ENCODE measurements at places on chromosomes 12 and 14. TPM values are rescaled to one million over a fixed set of nuclear protein-coding genes. Genes with fewer than 3 reads are reported as not detected.
A peak's percentile ranks its signal among the peaks of the same experiment; 100 is the strongest.

Gene SYT1
- total RNA-seq: not detected

Gene PGF
- total RNA-seq: 0.11 TPM

Gene LRP1
- total RNA-seq: 8.5 TPM

Gene LRRK2
- total RNA-seq: 0.42 TPM

Gene MYL2
- total RNA-seq: not detected

Gene GNB3
- total RNA-seq: 0.85 TPM

Gene TIMM9
- total RNA-seq: 33.1 TPM

Gene SYCP3
- total RNA-seq: 0.22 TPM

Gene IL22
- total RNA-seq: not detected

Gene PDZRN4
- not detected for total RNA-seq

- no peak for DNase-seq
Measured at GRCh38 chr14:105011312-105011990, 9.4 kb downstream of the CDCA4 start.

GRCh38 chr12:127077262-127078045, 1189.5 kb upstream of the TMEM132C start:
- no peak for DNase-seq

- no peak for DNase-seq
Measured at GRCh38 chr12:65449400-65449799, 170.9 kb downstream of the MSRB3 start.

GRCh38 chr12:20004952-20005351, 363.4 kb upstream of the PDE3A start:
- DNase-seq: no peak

- DNase-seq: no peak
Measured at GRCh38 chr14:64734990-64735389, 30.8 kb downstream of the PLEKHG3 start.

DNA sequence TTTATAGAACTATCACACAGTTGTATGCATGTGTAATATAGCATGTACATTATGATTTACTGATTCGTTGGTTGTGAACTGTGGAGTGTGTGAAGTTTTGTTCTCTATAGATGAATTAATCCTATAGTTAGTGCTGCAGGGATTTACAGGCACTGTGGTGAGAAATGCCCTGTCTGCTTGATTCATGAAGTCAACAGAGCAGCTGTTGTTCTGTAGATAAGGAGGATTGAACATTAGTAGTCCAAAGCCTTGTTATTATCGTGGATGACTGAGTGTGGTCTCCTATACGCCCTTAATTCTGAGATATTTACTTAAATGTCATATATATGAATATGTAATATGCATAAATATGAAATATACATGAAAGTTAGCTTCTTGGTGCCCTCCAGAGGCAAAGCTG, 98.3 kb downstream of the DNAH10 start:
- DNase-seq: no peak

GRCh38 chr14:100106250-100107112, 41.3 kb downstream of the EVL start:
- DNase-seq: peak; percentile 70

GRCh38 chr14:55139141-55139540, 10.1 kb downstream of the LGALS3 start:
- no peak for DNase-seq

DNA sequence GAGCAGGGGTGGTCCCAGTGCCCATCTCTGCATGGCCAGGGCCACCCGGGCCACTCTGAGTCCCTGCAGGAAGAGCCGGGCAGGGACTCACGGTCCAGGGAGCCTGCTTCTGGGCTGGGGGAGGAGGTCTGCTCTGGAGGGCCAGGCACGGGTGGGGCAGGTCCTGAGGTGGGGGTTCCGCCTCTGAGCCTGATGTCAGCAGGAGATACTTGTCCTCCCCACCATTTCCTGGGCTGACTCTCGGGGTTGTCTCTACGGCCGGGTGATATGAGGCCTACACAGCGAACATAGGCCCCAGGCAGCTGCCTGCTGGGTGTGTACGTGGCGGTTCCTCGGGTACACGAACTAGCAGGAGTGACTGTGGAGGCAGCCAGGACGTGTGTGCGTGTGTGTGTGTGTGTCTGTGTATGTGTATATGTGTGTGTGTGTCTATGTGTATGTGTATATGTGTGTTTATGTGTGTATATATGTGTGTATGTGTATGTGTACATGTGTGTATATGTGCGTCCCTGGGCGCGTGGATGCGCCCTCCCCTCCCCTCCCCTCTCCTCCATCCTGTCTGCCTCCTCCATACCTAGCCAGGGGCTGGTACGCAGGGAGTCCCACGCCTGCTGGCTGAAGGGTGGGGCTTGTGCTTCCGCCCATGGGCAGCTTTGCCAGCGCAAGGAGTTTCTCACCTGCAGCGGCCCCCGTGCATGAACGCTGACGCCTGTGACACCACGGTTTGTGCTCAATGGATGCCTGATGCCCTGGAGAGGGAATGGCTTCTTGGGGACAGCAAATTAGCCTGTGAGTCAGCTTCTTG, 30.4 kb upstream of the TRAF3 start:
- no peak for DNase-seq

DNA sequence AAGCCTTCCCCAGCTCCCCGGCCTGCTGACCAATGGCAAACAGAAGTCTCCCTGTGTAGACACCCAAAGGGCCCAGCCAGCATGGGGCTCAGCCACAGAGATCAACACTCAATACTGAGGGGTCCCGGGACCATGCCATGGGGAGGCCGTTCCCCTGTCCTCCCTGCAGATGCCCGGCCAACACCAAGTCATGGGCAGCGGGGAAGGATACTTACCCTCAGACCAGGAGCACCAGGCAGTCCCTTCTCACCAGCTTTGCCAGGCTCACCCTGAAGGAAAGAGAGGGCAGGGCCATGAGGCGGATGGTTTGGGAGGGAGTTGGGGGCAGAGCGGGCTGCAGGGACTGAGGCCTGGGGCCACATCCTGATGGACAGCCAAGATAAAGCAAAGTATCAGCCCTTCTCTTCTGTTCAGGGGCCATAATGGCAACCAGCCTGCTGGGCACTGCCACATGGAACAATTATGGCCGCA, 19.9 kb downstream of the COL2A1 start:
- DNase-seq: no peak

GRCh38 chr12:61846765-61847164, 413.4 kb upstream of the USP15 start:
- DNase-seq: no peak

DNA sequence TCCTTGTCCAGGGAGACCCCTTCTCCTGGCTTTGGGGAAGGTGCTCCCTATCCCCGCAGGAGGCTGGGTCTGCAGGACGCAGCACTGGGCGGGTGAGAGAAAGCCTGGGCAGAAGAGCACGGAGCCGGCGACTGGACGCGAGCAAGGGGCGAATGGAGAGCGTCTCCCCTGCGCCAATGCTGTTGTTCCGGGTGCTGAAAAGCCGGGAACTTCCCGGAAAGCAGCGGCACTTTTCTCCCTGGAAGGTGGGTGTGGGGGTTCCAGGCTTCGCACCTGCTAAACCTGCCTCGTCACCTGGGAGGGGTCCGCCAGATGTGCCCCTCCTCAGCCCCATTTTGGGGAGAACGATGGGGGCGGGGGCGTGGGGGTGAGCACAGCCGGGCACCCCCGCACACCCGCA, 417.1 kb upstream of the TMTC1 start:
- no peak for DNase-seq

DNA sequence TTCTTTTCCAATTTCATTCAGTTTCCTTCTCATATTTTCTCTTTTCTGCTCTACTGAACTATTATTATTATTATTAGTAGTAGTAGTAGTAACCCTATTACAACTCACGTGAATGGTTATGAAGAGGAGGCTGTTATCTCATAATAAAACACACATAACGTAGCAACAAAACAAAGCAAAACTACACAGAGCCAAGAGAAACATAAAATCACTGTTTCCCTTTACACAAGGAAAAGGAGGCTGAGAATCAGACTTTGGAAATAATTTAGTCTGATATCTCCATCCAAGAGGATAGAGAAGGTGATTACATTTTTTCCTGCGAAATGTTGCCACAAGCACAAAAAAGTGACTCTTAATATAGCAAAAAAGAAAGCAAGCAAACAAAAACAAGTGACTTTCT, 975.8 kb upstream of the FLRT2 start:
- DNase-seq: no peak

- DNase-seq: no peak
Measured at GRCh38 chr12:108525681-108526080, 10.6 kb downstream of the FICD start.

GRCh38 chr14:69693801-69694729, 72.9 kb upstream of the SRSF5 start:
- DNase-seq: no peak

GRCh38 chr12:100348657-100349454, 8.0 kb upstream of the SLC17A8 start:
- no peak for DNase-seq

- no peak for DNase-seq
Measured at GRCh38 chr12:117036046-117036445, 63.2 kb downstream of the TESC start.

DNA sequence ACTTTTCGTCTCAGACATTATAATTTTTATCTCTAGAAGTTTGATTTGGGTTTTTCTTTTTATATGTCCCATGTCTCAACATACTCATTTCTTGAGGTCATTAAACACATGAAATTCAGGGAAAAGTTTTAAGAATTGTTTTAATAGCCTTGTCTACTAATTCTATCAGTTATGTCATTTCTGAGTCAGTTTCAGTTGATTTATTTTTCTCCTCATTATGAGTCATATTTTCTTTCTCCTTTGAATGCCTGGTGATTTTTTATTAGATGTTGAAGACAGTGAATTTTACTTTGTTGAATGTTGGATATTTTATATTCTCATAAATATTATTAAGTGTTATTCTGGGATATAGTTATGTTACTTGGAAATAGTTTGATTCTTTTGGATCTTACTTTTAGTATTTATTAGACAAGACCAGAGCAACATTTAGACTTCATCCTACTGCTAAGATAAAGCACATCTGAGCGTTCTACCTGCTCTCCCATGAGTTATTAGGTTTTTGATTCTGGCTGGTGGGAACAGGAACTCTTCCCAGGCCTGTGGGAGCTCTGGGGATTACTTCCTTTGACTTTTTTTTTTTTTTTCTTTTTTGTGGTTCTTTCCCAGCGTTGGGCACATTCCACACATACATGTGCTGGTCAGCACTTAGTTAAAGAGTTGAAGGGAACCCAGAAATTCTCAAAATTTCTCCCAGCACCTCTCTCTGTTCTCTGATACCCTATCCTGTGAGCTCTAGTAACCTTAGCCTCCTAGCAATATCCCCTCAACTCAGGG, 1157.7 kb downstream of the BCL11B start:
- DNase-seq: no peak

- peak; percentile 4 for DNase-seq
Measured at GRCh38 chr12:62190689-62191490, 69.3 kb upstream of the USP15 start.

GRCh38 chr14:105853907-105854599, 327.7 kb downstream of the TMEM121 start:
- no peak for DNase-seq

Measured in CD4-positive, alpha-beta T cell (primary cell).